NCI-H2081 (cell line): ENCODE measurements at places on chromosomes 2 and 18.

DNA sequence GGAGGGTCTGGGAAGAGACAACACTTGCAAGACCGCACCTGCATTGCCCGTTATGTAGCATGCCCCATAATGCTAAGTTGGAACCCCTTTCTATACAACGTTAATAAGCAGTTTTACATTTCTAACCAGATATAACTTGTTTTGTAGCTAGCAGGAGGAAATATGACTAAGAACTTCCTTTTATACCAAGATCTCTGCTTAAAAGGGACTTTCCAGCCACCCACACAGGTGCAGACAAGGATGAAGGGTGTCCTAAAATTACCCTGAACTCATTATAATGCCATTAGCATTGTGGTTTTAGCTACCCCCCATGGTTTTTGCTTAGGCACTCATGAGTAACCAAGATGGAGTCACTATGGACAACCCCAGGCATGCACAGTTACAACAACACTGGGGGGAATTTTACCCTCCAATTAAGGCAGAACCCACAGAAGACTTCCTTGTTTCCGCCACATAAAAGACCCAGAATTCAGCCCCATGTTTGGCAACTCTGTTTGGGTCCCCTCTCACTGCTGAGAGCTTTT, 362.8 kb downstream of the CBLN2 start:
- no peak for DNase-seq

DNA sequence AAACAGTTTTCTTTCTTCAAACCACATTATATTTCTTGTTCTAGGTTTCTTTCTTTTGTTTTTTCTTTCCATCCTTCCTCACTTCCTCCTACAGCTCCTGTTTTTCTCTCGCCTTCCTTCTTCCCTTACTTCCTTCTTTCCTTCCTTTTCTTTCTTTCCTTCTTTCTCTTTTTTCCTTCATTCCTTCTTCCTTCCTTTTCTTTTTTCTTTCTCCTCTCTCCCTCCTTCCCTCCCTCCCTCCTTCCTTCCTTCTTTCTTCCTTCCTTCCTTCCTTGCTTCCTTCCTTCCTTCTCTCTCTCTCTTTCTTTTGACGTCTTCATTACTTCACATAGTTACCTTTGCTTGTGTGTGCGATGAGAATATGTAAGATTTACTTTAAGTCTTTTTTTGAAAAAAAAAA, 470.0 kb upstream of the FSIP2 start:
- no peak for DNase-seq

GRCh38 chr2:100460904-100461530, 9.3 kb upstream of the NMS start:
- no peak for DNase-seq

- no peak for DNase-seq
Observed at GRCh38 chr18:26791676-26792075, 73.8 kb downstream of the AQP4 start.

DNA sequence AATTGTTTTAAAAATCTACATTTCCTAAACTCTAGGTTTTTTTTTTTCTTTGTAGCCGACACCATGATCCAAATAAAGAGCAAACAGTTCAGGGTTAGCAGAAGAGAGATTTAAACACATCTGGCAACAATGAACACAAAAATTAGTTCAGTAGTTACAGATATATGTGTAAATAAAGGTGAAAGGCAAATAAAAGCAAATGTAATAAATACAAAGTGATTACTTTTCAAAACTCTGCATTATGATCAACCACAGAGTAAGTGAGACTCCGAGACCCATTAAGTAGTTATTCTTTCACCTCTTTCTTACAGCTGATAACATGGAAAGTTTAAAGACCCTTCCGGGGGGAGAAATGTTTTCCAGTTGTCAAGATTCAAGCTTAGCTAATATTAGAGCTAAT, 716 bp downstream of the CALCRL start:
- no peak for DNase-seq

DNA sequence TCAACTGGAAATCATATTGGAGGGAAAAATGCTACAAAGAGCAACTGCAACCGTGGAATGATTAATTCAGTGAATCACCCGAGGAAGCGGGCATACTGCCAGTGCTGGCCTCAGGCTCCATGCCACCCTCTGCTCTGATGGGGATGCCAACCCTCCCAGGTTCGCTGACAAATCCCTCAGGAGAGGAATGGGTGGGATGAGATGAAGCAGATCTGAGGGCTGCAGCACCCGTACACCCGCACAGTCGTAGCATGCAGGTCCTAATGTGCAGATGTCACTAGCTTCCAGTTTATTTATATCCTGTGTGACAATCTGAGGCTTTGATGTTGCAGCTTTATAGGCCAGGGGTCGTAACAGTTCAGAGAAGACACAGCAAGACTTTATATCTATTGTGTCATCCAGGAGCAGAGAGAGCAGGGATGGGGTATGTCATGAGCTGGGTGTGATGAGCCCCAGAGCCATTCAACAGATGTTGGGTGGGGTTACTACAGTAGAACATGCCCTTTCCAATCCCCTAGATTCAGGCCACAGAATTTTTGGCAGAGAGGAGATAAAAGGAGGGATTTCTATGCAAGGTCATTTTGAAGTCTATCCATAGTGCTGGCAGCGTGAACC, 44.6 kb downstream of the DPP4 start:
- no peak for DNase-seq

DNA sequence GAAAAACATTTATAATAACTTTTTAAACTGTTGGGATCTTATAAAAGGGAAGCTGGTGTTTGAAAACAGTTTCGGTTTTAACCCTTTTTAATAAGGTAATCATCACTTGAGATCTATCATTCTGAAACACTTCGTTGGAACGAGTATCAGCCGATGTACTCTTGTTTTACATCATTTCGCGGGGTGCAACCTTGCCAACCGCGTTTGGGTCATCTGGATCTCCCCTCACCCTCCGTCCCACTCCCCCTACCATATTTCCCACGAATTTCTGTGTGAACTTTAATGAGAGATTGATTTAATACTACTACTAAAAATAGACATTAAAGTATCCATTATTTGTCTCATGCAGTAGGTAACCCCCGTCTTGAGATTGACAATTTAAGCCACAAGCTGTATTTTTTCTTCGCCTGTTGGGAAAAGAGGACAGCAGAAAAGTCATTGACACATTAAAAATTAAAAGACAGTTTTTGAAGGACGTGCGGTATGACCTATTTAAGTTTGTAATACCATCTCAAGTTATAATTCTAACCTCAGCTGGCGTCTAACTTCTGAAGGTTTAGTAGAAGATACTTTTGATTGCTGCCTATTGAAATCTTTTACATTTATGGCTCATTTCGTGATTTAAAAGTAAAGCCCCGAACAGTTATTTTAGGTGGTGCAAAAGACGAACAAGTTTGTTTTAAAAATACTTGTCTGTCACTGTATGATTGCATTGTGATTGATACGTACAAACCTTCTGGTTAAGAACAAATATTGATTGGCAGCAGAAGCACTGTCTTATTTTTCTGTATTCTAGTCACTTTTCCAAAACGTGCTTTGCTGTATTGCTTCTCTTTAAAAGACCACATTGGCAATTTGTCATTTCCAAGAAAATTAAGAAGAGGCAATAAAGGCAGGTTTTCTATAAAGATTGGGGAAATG, 1.5 kb downstream of the CREB1 start:
- no peak for DNase-seq
